ENCODE measurements at places on chromosomes 5 and 9. TPM values are rescaled to one million over a fixed set of nuclear protein-coding genes. Genes with fewer than 3 reads are reported as not detected.

PCDHGA8 gene
- 3.7 TPM for total RNA-seq

PRRC1 gene
- total RNA-seq: 34.4 TPM

SCGB3A2 gene
- total RNA-seq: not detected

PCDHB10 gene
- total RNA-seq: 2.6 TPM

PFN3 gene
- total RNA-seq: not detected
